GM20000 (cell line): ENCODE measurements at places on chromosomes 7 and 10.

DNA sequence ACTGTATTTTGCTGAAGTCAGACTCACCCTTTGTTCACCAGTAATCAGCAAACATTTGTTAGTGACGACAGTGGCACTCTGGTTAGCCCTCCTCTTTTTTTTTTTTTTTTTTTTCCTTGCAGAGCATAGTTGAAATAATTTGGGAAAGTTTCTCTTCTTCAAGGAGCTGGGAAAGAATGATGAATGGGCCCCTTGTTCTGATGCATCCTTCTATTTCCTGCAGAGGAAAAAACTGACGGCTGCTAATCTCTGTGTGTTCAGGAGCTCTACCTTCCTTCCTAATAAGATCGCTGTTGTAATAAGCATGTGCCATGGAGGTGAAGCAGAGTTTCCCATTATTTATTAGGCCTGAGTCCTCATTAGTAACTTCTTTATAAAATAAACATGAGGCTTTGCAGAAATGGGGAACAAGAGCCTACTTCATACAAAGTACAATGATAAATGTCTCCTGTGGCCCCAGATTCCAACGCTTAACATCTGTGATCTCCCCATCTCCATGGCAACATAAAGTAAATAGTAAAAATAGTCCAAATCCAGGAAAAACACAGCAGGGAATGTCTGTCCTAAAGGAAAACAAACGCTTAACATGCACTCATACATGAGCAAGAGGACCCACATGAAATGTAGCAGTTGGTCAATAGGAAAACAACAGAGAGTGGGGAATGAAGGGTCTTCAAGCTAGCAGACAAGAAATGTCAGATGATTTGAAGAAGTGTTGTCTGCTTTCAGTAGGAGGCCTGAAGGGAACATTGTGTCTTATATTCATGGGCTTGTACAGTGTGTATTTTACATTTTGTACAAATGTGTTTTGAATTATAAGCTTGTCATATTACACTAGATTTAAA, 59.1 kb upstream of the CALD1 start:
- no peak for DNase-seq

DNA sequence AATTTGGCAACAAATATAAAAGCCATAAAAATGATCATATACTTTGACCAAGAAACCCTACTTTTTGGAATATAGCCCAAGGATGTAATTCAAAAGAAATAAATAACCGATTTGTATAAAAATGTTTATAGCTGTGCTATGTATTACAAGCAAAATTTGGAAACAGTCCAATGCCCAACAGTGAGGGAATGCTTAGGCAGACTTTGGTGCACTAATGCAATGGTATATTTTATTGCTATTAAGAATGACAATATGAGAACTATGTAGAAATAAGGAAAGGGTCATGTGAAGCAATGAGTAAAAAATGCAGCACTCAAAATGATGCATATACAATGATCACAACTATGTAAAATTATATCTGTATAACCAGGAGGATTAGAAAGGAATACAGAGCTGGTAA, 273.8 kb upstream of the HPS1 start:
- DNase-seq: no peak

- DNase-seq: no peak
Measured at GRCh38 chr7:27193335-27194001, 6.4 kb downstream of the HOXA13 start.

DNA sequence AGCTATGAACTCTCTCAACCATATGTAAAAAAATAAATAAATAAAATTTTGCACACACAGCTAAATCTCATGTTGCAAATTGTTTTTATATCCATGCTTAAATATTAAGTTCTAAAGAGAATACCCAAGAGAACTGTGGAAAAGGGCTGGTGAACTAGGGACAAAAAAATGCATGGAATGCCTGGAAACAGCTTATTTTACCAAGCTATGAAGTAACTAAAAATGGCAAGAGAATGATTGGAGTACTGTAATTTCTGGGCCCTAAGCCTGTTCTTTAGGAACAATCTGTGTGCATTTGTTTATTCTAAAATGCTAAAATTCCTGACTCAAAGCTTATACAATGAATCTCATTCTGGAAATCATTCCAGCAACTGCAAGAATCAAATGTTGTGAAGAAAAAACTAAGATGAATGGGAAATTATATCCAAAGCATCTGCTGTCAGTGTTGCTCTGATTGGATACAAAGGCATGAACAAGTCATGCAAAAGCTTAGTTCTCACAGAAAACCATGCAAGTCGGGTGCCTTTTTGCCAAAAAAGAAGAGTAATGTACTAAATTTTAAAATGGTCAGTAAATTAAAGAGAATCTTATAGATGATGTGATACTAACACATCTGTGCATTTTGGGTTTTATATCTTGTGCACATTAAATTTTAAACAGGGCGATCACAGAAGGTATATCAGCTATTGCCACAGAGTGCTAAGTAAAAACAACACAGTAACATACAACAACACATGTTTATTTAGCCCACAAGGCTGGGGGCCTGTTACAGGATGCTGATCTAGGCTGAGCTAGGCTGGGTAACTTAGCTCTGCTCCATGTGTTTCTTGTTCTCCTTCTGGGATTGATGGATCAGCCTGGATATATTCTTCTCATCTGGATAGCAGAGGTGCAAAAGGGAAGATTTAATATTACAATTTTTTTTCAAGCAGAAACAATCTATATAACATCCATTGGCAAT, 453.5 kb upstream of the SEMA3A start:
- DNase-seq: no peak

GRCh38 chr7:128052404-128052803, 21.2 kb upstream of the LRRC4 start:
- no peak for DNase-seq

- DNase-seq: no peak
Measured at GRCh38 chr7:108037140-108037539, 34.2 kb upstream of the LAMB1 start.

- DNase-seq: peak; percentile 94
Measured at GRCh38 chr7:2072042-2072441, 160.7 kb downstream of the MAD1L1 start.

GRCh38 chr7:45190406-45191165, 33.0 kb downstream of the RAMP3 start:
- DNase-seq: no peak

GRCh38 chr7:140168816-140169215, 8.0 kb downstream of the KDM7A start:
- no peak for DNase-seq

GRCh38 chr10:69055241-69055640, 32.7 kb upstream of the SRGN start:
- no peak for DNase-seq

DNA sequence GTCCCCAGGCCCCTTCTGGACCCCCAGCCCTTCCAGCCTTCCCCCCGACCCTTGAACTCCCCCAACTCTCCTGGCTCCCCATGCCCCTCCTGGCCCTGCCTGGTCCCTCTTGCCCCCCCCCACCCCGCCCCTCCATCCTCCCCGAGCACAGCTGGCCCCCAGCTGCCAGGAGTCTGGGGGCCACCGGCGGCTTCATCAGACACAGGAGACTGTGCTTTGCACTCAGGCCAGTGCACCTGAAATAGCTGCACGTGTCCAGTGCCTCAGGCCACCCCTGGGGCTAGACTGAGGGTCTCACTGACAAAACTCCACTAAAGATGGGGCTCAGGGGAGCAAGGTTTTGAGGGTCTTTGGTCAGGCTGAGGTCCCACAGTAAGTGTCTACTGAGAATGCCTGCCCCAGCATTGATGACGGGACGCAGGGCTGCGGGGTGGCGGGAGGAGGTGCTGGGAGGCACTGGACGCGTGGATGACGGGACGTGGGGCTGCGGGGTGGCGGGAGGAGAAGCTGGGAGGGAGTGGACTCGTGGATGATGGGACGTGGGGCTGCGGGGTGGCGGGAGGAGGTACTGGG, 6.5 kb downstream of the FOXL3 start:
- DNase-seq: no peak

- DNase-seq: no peak
Measured at GRCh38 chr7:117076426-117076943, 123.2 kb downstream of the ST7 start.

DNA sequence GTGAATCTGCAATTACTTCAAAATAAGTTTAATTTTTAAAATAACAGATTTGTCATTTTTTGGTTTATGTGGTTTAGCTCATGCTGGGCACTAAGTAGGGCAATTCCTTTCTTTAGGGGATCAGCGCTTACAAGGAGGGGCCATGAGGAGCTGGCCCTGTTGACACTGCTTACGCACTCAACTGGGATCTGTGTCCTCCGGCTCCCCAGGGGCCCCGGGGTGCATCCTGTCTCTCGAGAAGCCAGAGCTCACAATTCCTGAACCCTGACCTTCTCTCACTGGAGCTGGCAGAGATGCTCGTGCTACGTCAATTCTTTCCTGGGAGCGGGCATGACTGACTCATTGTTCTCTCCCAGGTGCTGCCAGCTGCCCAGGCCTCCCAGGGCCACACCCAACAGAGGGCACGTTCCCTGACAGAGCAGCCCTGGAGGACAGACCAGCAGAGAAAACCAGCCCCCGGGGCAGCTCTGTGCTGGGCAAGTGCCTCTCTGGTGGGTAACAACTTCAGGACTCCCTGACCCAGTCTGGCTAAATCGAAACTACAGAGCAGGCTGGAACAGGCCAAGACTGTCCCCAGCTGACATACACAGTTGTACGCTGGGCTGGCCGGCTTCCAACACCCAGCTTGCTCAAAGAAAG, 36.8 kb downstream of the CTBP2 start:
- no peak for DNase-seq

GRCh38 chr7:17903337-17903736, 37.0 kb downstream of the SNX13 start:
- no peak for DNase-seq

GRCh38 chr7:26454180-26454579, 162.5 kb downstream of the SNX10 start:
- DNase-seq: no peak

- DNase-seq: no peak
Measured at GRCh38 chr7:157662110-157662791, 325.4 kb downstream of the DNAJB6 start.

GRCh38 chr7:152465119-152465387, 29.2 kb upstream of the KMT2C start:
- no peak for DNase-seq

DNA sequence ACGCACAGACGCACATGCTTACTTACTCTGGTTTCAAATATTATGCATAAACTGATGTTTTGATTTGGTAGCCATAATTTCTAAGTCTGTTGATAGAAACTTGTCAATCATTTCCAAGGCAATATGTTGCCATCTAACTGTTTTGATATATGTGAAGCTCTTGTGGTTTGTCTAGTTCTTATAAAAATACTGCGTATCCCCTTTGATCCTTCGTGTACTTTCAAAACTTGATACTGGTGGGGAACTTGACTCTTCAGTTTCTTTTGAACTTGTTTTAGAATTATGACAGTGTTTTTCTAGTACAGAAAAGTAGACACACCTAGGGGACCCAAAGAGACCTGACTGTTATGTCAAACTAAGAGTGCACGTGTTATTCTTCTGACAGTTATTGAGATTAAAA, 708.0 kb downstream of the LRMDA start:
- DNase-seq: no peak

- DNase-seq: peak; percentile 61
Measured at GRCh38 chr10:3036155-3037021, 31.0 kb upstream of the PFKP start.

- no peak for DNase-seq
Measured at GRCh38 chr7:50717181-50717580, 65.5 kb downstream of the GRB10 start.
